HCT116 (cell line): ENCODE measurements at places on chromosomes 1 and 21.

- no peak for DNase-seq
- H3K4me1 ChIP-seq = peaks cover 4% of the 10 kb centered on the region; the same call in 1 of the 2 replicates
- H3K27ac ChIP-seq = no peak overlapping the region
- H3K4me3 ChIP-seq = no peak overlapping the region
- H3K27me3 ChIP-seq = no peaks in the 10 kb centered on the region
- no peaks in the 10 kb centered on the region for H3K36me3 ChIP-seq
These were observed 9.9 kb upstream of the CD48 start for GRCh38 chr1:160721473-160721872.

- no peak overlapping the region for H3K27ac ChIP-seq
- no peaks in the 10 kb centered on the region for H3K27me3 ChIP-seq
- DNase-seq = no peak
- no peaks in the 10 kb centered on the region for H3K36me3 ChIP-seq
These were observed 4.6 kb upstream of the PLA2G2D start for GRCh38 chr1:20123722-20124455.

DNA sequence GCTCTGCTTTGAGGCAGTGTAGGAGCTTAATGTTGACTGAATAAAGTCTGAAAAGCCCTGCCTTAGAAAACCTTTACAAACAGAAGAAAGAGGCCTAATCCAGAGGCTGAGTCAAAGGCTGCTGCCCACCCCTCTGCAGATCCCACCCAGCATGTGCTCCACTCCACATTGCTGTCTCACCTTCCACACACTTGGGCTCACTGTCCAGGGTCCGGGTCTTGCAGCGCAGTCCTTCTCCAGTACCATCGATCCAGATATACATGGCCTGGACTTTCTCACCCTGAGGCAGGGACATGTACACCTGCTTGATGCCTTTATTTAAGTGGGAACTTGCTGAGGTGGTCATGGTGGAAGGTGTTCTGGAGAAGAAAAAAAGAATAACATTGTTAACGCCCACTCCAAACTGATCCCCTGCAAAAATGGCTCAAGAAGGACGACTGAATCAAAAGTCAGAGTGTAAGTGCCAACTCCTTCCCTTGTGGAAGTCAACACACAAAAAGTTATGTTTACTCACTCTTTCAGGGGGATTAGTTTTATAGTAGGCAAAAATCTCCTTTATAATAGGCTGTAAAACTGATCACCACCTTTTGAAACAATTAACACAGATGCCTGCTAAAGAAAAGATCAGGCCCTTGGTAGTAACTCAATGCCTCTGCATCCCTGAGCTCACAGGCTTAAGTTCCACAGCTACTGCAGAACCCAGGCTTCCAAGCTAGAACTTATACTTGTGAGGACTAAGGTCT is 3.0 kb downstream of the GLUL start:
- H3K27me3 ChIP-seq = no peaks in the 10 kb centered on the region
- no peak overlapping the region for H3K27ac ChIP-seq
- peaks cover 48% of the 10 kb centered on the region for H3K36me3 ChIP-seq

DNA sequence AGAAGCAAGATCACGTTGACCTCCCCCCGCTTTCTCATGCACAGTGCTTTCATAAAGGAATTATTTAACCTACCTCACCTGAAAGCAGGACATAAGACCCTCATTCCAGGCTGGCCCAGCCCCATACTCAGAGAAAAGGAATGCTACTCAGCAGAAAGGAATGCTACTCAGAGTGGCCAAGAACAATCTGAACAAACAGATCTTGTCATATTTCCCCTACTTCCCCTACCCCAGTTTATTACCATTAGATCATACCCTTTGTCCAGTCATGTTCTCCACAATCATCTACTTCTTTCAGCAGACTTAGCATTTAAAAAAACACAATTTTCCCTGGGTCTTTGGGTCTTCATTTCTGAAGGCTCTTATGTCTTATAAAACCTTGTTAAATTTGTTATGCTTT is 89.8 kb downstream of the SLC16A1 start:
- no peak for DNase-seq
- H3K27ac ChIP-seq = no peak overlapping the region
- H3K4me3 ChIP-seq = no peak overlapping the region
- H3K4me1 ChIP-seq = no peaks in the 10 kb centered on the region

DNA sequence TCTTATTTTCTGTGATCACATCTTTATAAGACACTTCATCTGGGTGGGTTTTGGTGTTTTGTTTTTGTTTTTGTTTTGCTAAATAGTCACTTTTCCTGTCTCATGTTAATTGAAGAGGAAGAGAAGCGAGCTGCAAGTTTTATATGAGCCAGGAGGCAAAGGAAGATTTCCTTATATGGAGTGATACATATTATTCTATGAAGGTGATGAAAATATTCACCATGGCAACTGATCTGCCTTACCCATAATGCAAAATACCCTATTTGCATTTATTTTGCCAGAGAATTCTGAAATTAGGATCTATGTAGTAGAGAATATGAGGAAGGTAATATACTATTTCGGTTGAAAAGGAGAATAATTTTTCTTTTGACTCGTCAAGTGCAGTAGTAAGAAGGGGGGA is 13.9 kb downstream of the CXADR start:
- no peak for DNase-seq
- no peak overlapping the region for H3K4me3 ChIP-seq
- H3K27ac ChIP-seq = no peak overlapping the region
- H3K36me3 ChIP-seq = no peaks in the 10 kb centered on the region

DNA sequence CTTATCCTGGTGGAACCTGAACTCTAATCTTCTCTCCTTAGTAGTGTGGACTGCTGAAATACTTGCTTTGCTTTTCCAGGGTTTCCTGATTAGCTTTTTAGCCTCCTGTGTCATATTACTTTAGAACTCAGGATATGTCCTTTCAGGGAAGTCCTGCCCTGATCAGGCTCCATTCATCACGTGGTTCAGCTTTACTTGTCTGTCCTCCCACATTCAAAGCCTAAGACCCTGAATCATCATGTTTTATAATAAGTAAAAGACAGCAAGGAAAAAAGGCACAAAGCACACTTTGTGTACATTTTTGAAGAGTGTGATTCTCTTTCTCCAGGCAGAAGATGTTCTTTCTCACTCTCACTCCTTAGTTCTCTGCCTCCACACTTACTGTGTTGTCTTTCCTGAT is 70.6 kb downstream of the PATJ start:
- peaks cover 5% of the 10 kb centered on the region for H3K36me3 ChIP-seq
- H3K27me3 ChIP-seq = no peaks in the 10 kb centered on the region
- no peak overlapping the region for H3K4me3 ChIP-seq
- H3K4me1 ChIP-seq = no peaks in the 10 kb centered on the region

DNA sequence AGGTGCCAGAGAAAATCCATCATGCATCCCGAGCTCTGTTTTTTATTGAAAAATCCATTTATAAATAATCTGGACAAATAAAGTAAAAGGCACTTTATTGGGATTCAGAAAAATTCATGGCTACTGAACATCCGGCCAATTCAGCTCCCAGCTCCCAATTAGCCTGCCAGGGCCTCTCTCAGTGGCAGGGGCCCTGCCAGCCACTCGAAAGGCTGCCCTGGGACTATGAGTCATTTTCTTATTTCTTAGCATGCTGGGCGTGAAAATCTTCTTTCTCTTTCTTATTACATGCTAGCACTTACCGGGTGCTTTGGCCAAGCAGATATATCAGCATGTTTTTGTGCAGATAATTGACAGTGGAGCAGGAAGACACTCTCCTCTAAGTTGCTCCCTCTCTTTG is 283.3 kb downstream of the CAMTA1 start:
- DNase-seq = no peak
- H3K27ac ChIP-seq = no peak overlapping the region
- H3K4me3 ChIP-seq = no peak overlapping the region
- no peaks in the 10 kb centered on the region for H3K36me3 ChIP-seq

DNA sequence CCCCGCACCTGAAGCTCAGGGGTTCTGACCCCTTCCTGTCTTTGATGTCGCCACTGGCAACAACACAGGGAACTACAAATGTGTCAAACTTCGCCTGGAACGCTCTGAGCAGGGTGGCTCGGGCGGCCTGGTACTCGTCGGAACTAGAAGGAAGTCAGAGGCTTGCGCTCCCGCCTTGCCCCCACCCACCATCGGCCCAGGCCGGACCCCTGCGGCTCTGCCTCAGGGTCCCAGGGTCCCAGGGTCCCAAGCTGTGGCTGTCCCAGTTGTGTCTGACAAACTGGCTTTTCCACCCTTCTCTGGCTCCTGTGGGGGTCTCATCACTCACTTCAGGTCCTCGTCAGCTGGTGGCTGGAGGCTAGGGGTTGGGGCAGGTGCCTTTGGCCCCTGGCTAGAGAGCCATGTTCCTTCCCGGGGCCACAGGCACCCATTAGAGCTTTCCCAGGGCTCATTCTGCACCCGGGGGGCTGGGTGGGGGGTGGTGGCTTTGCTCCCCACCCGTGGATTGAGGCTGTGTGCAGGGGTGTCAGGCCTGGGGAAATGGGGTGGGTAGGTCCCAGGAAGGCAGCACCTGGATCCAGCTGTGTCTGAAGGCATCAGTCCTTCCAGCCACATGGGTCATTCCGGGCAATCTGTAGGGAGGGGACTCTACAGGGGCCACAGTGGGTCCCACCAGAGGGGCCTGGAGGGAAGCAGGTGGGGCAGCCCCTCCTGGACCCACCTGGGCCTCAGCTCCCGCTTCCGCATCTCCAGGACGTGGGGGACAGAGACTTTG is 8.0 kb upstream of the TMEM52 start:
- no peaks in the 10 kb centered on the region for H3K27me3 ChIP-seq
- H3K4me3 ChIP-seq = no peak overlapping the region
- H3K4me1 ChIP-seq = no peaks in the 10 kb centered on the region
- no peak overlapping the region for H3K27ac ChIP-seq
- no peaks in the 10 kb centered on the region for H3K36me3 ChIP-seq
